Cortex of kidney (tissue), 1 donor: ENCODE measurements at places on chromosomes 5 and 9.

- DNase-seq = no peak
Observed at GRCh38 chr5:42520203-42520602, 97.0 kb downstream of the GHR start.

DNA sequence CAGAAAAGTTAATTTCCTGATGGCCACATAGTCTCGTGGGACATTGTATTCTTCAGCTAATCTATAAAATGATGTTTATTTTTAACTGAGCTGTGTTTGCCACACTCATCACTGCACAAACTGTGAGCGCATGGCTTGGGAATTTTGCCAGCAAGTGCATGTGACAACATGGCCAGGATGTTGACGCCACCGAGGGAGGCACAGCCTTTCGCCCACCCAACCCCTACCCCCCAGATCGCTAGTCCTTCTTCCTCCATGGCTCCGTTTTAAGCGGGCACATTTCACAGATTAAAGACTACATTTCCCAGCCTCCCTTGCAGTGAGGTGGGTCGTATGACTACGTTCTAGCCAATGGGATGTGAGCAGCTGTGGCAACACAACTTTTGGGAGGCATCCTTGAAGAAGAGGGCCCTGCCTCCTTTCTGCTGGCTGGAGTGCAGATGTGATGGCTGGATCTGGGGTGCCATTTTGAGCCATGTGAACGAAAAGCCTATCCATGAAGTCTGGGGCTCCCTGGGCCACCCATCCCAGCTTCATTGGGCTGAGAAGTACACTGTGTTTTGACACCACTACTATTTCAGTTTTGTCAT is 7.9 kb downstream of the NRARP start:
- DNase-seq = no peak

DNA sequence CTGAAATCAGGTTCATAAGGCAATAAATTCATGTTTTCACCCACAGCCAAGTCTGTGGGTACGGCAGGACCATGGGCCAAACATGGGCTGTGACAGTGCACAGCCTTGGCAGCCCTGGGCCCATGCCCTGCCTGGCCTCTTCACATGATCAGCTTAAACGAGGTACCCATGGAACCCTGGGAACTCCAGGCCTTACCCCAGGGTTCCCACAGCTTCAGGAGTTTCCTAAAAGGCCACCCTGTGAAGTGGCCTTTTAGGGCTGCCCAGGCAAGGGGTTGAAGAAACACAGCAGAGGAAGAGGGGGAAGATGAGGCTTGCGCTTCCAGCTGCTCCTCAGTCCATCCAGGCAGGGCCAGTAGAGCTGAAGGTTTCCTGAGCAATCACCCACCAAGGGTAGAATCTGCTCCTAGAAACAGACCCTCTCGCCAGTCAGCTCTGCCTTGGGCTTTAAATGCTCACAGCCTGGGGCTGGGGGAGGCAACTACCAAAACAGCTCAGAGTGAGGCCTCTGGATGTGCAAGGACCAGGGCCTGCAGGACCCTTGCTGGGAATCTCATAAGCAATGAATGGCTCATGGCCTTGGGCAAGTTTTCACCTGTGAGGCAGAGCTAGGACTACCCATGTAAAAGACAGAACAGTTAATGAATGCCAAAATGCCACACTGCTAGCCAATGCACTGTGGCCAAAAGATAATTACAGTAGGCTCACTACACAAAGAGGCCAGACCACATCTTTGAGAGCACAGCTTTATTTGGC is 79.3 kb upstream of the LRRTM2 start:
- DNase-seq = no peak

GRCh38 chr9:130382636-130383349 is 62.0 kb upstream of the ASS1 start:
- DNase-seq = no peak

- no peak for DNase-seq
Observed at GRCh38 chr9:971901-972500, 4.5 kb upstream of the DMRT3 start.

- no peak for DNase-seq
Observed at GRCh38 chr5:174999581-174999980, 275.2 kb downstream of the MSX2 start.

- DNase-seq = no peak
Observed at GRCh38 chr9:126393876-126394275, 67.2 kb downstream of the MVB12B start.

DNA sequence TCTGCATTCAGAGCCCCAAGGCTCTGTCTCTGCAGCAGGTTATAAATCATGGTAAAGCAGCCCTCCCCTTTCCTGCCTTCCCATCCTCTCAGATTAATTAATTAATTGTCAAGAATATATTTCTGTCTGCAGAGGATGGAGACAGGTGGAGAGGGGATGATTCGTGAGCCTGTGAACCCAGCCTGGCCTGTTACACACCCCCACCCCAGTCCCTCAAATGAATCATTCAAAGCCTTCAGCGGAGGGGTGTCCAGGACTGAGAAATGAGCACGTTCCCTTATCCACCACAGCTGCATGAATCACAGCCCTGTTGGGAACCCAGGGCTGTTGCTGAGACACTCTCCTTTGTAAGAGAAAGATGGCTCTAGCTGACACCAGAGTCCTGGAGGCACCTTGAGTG is 56.0 kb downstream of the NIPAL4 start:
- no peak for DNase-seq

GRCh38 chr9:134329576-134329855 is 3.3 kb downstream of the RXRA start:
- DNase-seq = no peak

DNA sequence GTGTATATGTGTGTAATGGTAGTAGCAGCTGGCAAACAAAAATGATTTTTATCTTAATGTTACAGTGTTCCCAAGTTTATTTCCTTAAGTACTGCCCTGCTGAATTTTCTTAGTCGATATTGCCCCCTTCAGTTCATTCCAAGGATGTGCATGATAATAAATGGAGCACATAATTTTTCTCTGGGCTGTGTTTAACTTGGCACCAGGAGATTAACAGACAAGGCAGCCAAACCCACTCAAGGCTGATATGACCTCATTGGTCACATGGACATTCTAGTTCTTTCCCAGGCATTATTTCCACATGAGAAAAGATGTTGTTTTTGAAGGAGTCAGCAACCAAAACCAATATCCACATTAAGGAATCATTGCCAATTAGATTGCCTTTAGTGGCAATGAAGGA is 61.8 kb downstream of the COX7C start:
- no peak for DNase-seq
